SHP77 treated with DMSO at 0.1 percent for 48 hours (cell line): ENCODE measurements at places on chromosomes 5 and 9.

GRCh38 chr9:84481636-84482218, 141.2 kb upstream of the SLC28A3 start:
- DNase-seq, result no peak

DNA sequence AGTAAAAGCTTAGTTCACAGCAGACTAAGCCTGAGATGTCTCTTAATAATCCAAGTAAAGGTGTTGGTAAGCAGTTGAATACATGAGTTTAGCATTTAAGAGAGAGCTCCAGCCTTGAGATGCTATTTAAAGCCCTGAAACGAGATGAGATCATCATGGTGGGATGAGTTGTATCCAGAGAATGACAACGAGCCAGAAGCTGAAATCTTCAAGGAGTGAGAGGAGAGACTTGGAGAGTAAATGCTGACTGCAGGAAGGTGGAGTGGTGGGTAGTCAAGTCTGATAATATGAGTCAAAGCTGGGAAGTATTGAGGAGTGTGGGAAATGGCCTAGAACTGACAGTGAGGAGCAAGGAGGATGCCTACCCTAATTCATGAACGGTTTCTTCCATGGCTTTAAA, 53.7 kb downstream of the PLAC8L1 start:
- DNase-seq, result no peak

GRCh38 chr5:135329913-135330797, 68.9 kb downstream of the MACROH2A1 start:
- DNase-seq, result no peak

- DNase-seq, result no peak
These were observed 1.1 kb upstream of the PFDN1 start for GRCh38 chr5:140303966-140304365.

- peak; percentile 20 for DNase-seq
These were observed 71.5 kb downstream of the TRIM36 start for GRCh38 chr5:115098041-115098702.

GRCh38 chr5:57779383-57780223, 297.0 kb upstream of the ACTBL2 start:
- DNase-seq, result peak; percentile 24

GRCh38 chr9:136011703-136012496, 50.7 kb upstream of the UBAC1 start:
- DNase-seq, result no peak

GRCh38 chr9:19698960-19699359, 89.9 kb downstream of the SLC24A2 start:
- DNase-seq, result no peak

DNA sequence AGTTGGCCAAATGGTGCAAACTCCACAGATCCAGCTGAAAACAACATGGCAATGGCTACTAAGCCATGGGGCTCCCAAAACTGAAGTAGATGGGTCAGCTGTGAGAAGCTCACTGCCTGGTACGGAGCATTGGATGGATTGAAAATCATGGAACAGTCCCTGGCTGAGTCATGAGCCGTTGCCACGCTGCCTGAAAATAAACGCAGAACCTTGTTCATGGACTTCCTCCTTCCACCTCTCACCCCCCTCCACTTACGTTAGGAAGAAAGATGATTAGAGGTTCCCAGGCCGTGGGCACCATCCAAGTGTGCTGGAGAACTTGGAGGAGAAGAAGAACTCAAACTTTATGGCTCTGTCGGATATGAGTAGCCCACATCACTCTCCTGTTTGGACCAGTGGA, 6.8 kb upstream of the DIPK1B start:
- DNase-seq, result no peak

DNA sequence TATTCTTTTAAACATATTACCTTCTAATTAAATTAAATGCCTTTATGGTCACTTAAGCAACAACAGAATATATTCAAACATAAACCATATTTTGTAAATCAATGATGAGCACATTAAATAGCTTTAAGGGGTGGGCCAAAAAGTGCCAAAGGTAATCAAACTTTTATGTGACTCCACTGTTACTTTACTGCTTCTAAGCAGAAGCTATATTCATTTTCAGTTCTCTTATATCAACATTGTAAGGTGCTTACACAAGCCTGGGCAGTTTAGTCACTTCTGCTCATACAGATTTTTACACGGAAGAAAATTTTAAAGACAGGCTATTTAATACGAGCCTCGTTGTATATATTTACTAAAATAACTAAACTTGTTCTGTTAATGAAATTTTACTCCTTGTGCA, 29.9 kb downstream of the RFX3 start:
- DNase-seq, result no peak

DNA sequence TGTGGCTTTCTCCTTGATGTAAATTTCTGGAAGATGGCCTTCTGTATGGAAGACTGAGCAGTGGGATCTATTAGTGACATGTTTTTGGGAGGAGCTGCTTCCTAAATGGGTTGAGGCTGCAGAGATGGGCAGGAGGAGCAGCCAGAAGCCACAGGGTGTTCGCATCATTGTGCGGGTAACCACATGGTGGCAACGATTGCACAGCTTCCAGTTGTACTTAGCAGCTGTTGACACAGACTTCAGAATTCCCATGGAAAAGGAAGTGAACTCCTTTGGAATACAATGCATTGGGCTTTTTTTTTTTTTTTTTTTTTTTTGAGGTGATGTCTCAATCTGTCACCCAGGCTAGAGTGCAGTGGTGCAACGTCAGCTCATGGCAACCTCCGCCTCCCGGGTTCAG, 297.3 kb downstream of the NR3C1 start:
- peak; percentile 16 for DNase-seq

DNA sequence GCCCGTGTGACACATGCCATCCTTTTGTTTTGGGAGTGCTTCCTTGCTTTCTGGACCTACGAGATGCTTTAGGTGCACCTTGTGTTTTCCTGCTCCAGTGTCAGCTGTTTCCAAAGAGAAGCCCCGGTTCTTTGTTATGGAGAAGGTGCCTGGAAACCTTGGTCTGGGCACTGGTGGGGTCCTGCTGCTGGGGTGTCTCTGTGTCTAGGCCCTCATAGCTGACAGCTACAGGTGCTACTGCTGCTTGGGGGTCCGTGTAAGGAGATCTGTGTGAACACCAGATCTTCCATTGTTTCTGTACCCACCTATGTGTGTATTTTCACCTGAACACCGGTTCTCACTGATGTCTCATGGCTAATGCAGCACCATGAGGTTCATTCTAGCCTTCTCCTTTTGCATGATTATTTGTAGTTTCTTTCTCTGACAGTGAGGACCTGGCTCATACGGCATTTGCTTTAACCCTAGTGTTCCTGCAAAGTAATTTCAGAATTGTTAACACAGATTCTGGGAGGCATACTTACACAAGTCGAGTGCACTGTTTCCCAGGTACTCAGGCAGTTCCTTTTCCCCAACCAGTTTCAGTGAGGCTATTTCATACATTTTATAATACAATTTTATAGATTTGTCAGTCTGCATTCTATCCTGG, 13.2 kb upstream of the FAM120AOS start:
- no peak for DNase-seq

GRCh38 chr5:164355267-164355830, 849.9 kb downstream of the MAT2B start:
- peak; percentile 6 for DNase-seq

- DNase-seq, result no peak
These were observed 784.1 kb downstream of the MAT2B start for GRCh38 chr5:164289526-164289925.

DNA sequence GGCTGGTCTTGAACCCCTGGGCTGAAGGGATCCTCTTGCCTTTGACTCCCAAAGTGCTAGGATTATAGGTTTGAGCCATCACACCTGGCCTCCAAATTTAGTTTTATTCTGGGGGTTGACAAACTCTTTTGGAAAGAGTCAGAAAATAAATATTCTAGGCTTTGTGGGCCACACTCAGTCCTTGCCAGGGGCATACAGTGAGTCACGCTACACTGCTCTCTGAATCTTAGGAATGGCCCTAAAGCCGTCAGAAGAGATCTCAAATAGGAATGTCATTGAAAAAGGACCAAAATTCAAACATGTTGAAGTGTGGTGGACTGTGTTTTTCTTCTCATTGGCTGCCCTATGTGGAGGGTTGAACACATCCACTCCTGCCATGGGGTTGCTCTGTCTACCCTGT, 127.7 kb upstream of the BASP1 start:
- DNase-seq, result no peak

- DNase-seq, result no peak
These were observed 1.7 kb downstream of the DENND4C start for GRCh38 chr9:19231904-19232822.

DNA sequence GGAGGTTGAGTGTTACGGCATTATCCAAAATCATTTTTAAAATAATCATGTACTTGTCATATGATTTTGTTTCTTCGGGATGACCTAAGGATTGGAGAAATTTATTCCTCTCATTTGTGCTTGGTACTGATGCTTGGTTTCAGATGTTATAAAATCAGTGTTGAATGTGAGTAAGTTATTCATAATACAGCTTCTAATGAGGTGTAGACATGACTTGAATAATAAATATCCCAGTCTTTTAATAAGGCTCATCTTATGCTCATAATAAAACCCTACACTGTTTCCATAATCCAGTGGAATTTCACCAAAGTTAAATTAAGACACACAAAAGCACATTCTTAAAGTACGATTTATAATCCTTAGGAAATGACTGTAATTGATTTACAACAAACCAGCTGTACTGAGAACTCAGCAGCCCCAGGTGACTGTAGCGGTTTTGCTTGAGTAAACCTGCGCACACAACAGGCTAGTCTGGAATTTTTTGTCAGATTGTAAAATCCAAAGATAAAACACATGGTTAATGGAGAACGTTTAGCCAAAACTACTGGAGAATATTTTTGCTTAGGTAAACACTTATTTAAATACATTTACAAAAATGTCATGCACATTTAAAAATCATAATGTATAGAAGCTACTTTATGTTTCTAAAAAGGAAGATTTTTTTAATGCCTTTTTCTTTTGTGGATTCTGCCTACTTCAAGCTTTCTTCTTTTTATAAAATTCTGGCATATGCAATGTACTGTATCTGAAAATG, 609.8 kb upstream of the GRAMD2B start:
- DNase-seq, result no peak

- DNase-seq, result no peak
These were observed 38.2 kb downstream of the MED10 start for GRCh38 chr5:6340100-6340499.
